Head of caudate nucleus (tissue), 42 donors: ENCODE measurements at places on chromosomes 2 and 18.

DNA sequence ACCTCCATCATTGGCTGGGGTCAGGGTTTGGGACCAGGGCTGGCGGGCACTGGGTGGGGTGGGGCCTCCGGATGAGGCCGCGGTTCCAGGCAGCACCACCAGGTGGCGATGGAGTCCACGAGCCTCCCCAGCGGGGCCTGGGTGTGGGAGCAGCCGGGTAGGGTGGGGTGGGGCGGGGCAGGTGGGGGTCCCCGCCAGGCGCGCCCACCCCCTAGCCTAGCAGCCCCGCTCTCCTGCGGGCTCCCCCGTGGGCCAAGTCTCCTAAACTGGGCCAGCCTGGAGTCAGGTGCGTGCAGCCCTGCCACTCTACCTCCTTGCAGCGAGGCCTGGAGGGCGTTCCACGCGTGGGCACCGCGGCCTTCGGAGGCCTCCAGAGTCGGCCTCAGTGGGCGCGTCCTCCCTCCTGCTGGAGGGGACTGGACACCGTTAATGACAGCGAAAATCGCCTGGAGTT lies 187.5 kb downstream of the TWIST2 start:
- DNase-seq, result peak; percentile 88

DNA sequence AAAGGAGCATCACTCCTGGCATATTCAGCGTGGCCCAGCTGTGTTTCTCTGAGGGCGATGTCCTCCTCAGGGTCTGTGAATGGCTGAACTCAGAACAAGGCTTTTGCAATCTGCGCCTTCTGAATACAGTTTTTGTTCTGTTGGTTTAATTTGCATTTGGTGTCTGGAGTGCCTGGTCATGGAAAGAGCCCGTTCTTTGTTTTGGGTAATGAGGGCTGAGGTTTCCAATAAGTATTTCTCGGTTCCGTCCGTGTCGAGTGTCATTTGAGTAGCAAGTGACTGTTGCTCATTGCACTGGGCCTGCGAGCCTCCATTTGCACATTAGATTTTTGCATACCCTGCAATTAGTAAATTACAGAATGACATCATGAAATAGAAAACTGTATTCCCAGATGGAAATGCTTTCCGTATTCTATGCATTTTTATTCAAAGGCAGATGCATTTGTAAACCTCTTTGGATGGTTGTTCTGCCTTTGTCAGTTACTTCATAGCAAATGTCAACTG lies 57.3 kb downstream of the NEDD4L start:
- DNase-seq, result peak; percentile 75

GRCh38 chr2:28470759-28471158 lies 25.1 kb upstream of the PLB1 start:
- no peak for DNase-seq

- no peak for DNase-seq
Measured at GRCh38 chr18:33914399-33914798, 310.3 kb downstream of the NOL4 start.

GRCh38 chr2:97067279-97068004 lies 27.2 kb downstream of the FAHD2B start:
- no peak for DNase-seq

- DNase-seq, result no peak
Measured at GRCh38 chr2:74824679-74825078, 9.2 kb upstream of the HK2 start.

DNA sequence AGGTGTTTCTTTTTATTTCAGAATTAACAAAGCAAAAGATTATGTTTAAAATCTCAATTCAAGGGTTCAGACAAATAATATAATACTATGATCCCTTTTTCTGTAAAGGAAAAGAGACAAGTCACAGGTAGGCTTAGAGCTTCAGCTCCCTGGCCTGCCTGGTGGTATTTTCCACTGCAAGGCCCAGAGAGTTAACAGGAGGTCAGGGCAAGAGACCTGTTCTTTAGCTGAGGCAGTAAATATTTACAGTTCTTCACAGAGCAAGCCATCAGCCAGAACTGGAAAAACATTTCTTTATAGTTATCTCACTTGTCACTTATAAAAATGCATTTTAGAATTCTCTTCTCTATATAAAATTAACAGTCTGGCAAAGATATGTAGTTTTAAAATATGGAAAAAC lies 70.1 kb downstream of the EPG5 start:
- no peak for DNase-seq

DNA sequence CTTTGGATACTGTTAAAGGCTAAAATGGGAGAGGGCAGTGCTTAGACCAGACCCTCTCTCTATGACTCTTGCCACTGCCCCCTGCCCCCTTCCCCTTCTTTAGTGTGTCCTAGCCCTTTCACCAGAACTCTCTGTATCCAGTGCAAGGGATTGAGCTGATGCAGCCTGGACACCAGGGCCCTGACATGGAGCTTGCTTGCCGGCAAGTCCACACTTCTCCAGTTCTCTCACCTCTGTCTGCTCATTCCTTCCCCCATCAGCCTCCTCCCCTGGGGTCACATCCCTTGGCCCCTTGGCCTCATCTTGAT lies 1.5 kb upstream of the WNT6 start:
- no peak for DNase-seq

- DNase-seq, result no peak
Measured at GRCh38 chr2:40412456-40412855, 39.4 kb downstream of the SLC8A1 start.

DNA sequence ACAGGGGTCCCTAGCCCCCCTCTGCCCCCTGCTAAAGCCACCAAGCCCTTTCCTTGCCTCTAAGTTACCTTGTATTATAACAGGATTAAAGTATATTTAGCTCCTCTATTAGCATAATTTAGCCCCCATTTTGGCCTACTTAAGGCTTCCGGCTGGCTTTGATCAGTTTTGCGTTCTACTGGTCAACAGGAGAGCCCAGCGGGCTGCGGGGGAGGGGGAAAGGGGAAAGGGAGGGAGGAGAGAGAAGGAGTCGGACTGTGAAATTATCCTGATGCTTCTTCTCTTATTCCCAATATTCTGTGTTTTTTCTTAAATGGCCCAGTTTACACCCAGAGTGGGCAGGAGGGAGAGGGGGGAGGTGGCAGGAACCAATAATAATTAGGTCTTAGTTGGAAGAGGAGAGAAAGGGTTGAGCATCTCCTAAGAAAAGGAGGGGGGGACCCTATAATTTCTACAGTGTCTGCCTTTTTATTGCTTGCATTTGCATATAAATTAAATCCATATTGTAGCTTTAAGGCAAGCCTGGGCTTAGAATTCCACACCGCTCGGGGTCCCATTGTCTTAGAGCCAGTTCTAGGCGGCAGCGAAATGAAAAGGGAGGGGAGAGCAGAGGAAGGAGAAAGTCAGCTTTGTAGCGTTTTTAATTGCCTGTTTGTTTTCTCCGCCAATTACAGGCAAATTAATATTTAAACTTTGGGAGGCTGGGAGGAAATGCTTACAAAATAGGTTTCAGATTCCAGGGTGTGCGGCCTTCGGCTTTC lies 39.6 kb downstream of the EN1 start:
- DNase-seq, result no peak

GRCh38 chr2:108916796-108917421 lies 72.1 kb downstream of the EDAR start:
- DNase-seq, result peak; percentile 21

DNA sequence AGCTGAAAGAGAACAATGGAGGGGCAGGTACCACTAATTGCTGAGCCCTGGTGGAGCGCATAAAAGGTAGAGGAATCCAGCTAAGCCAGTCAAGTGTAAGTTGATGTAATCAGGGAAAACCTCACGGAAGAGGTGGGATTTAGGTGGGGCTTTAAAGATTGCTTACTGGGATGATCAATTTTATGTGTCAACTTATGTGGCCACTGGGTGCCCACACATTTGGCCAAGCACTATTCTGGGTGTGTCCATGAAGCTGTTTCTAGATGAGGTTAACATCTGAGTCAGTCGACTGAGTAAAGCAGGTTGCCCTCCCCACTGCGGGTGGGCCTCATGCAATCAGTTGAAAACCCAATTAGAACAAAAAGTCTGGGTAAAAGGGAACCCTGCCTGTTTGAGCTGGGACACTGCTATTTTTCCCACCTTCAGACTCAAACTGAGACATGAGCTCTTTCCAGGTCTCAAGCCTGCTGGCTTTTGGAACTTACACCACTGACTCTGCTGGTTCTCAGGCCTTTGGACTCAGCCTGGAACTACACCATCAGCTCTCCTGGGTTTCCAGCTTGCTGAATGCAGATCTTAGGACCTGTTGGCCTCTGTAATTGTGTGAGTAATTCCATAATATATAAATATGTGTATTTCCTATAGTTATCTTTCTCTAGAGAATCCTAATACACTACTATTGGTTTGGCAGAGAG lies 67.3 kb downstream of the MYO5B start:
- no peak for DNase-seq

GRCh38 chr2:237774811-237775553 lies 23.6 kb upstream of the RBM44 start:
- DNase-seq, result peak; percentile 61

DNA sequence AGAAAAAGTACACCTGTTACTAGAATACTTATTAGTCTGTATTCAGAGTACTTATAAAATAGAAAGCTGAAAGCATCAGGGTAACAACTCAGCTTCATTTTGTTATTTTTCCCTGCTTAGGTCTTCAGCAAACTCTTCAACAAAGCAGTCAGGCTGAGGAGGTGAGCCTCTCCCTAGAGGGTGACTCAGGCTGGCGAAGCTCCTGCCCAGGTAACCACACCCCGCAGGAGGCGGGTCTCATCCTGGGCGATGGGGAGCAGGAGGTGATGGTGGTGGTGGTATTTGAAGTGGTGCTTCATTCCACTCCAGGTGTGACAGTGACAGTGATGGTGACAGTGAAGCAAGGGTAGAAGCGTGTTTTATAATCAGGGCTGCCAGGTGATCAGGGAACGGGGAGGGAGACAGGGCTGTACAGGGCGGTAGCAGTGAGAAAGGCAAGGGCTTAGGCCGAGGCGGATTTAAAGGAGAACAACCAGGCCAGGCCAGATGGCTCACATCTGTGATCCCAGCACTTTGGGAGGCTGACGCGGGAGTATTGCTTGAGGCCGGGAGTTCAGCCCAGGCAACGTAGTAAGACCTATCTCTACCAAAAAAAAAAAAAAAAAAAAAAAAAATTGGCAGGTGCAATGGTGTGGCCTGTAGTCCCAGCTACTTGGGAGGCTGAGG lies 127.1 kb downstream of the SOCS6 start:
- DNase-seq, result no peak

- DNase-seq, result no peak
Measured at GRCh38 chr2:56372071-56372656, 188.4 kb downstream of the CCDC85A start.

- no peak for DNase-seq
Measured at GRCh38 chr18:22816266-22817176, 116.6 kb upstream of the RBBP8 start.

DNA sequence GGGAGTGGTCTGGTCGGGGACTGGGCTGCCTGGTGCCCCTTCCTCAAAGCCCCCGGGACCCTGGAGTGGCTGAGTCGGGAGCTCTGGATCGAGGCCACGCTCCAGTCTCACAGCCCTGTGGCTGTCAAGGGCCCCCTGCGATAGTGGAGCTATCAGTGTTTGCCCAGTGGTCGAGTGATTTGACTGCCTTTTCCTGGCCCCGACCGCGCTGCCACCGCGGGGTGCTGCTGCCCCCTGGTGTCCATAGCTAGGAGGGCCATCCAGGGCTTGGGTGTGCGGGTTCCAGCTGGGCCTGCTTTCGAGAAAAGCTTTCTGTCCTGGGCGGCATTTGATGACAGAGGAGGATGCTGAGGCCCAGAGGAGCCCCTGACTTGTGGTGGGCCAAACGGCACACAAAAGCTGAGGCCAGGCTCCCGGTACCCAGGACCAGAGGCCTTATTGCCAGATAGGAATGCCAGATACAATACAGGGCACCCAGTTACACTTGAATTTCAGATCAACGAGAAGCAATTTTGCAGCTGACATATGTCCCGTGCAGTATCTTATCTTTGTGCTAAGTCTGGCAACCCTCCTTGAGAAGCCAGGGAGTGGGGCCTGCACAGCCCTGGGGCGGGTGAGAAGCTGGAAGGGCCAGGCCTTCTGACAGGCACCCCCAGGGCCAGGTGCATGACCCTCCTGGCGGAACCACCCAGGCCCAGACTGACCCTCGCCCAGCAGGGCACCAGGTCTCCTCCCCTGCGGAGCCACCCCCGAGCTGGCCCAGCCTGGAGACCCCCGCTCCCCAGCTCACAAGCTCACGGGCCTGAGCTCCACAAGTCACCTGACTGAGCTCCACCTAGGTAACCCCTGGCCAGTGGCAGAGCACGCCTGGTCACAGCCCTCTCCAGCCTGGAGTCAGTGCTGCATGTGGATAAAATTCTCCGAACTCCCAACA lies 13.0 kb downstream of the ODC1 start:
- peak; percentile 66 for DNase-seq

DNA sequence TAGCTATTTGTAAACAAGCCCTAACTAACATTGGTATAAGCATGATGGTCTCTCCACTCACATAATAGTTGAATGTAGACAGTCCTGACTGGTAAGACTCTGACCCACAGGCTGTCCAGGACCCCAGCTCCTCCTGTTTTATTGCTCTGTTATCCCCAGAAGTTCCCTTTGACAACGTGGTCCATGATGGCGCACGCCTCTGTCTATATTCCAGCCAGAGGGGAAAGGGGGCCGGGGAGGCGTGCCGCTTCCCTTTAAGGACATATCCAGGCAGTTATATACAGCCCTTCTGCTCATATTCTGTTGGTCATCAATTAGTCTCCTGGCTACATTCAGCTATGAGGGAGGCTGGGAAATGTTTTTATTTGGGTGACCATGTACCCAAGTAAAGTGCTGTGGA lies 6.7 kb downstream of the DYSF start:
- DNase-seq, result no peak

GRCh38 chr2:67309281-67309680 lies 87.9 kb upstream of the ETAA1 start:
- no peak for DNase-seq

DNA sequence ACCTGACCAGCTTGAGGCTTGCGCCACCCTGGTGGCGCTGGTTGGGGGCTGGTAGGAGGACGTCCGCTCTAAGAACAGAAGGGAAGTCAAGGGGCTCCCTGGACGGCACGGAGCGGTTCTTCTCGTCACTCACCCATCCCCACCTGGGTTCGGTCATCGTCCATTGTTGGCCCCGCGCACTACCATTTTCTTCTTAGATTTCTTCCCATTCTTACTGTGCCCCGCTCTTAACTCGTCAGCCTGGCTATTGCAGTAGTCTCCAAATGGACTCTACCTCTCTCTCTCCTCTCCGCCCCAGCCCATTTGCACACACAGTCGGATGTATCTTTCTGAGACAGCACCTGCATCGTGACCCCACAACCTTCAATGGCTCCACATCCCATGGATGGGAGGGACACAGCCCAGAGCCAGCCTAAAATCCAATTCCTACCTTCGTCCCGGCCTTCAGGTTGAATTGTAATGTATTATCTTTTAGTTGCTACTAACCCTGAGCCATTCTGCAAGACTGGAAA lies 814 bp upstream of the RAB1A start:
- DNase-seq, result no peak

GRCh38 chr18:48884771-48885170 lies 66.0 kb downstream of the SMAD7 start:
- DNase-seq, result no peak
